NCI-H345 (cell line): ENCODE measurements at places on chromosomes 12 and 14.
A peak's percentile ranks its signal among the peaks of the same experiment; 100 is the strongest.

DNA sequence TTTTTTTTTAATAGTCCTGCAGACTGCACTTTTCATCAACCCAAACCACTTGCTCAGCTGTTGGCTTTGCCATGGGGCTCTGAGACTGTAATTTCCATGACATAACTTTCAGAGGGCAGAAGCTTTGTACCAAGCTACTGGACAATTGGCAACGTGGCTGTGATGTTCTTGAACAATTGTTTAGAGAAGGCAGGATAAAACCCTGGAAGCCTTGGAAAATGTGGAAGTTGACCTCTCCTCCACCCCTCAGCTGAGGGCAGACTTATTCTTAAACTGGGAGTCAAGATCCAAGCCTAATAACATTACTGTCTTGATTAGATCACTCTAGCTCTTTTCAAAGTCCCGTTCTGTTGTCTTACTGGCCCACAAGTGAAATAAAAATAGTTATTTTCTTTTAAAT is 2.2 kb downstream of the OR4E1 start:
- no peak for DNase-seq

DNA sequence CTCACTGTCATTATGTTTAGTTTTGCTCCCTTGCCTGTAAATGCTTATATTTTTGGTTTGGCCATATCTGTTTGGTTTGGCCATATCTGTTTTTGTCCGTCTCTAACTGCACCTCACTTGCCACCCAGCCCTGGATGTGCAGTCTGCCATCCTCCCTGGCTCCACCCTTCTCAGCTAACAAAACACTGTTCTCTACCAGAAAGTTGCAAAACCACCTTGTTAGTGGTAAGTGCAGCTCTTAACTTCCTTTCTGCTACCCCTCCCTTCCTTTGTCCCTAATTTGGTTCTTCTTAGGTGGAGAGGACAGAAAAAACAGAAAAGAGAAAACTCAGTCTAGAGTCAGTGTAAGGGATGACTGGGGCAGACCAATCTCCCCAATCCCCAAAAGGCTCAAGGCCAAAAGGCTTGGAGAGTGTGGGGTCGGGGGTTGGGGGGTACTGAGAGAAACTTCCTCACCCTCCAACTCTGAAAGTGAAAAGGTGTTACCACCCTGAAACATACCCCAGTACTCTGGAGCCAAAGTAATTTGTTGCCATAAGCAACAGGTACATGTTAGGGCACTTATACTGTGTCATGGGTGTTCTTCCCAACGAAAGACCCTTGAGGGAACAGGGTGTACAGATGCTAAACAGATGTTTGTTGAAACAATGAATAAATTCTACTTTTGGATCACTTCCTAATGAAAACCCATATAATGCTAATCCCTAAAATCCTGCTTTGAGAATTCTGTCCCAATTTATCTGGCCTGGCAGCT is 5.0 kb downstream of the BIN2 start:
- no peak for DNase-seq

DNA sequence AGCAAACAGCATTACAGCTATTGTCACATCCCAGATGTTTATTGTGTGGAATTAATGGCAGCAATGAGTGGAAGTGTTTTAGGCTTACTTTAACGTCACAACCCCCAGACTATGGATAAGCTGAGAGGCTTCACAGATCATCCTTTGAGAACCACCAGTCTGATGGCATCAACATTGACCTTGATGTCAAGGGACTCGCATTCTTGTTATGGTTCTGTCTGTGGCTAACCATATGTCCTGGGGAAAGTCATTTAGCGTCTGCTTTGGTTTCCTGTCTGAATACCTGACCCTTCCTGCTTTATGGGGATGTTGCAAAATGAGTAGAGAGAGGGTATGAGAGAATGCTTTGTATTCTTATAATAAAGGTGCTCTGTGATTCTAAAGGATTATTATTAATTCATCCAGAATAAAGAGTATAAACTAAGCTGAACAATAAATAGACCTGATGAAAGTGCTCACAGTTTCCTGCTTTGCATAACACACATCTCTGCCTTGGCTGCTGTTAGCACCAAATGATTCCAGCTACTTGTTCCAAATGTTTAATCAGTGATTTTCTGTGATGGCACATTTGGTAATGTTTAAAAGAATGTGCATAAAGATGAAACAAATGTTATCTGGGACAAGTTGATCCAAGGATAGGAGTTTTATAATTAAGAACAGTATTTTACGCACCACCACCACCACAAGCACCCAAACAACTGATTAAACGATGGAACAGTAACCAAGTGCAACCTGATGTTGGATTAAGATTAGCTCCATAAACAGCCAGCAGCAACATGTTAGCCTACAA is 116.9 kb upstream of the LRIG3 start:
- no peak for DNase-seq

- DNase-seq, result no peak
Observed at GRCh38 chr12:22228022-22228875, 106.3 kb downstream of the ST8SIA1 start.

GRCh38 chr12:32558903-32559302 is 120.2 kb upstream of the DNM1L start:
- DNase-seq, result no peak

DNA sequence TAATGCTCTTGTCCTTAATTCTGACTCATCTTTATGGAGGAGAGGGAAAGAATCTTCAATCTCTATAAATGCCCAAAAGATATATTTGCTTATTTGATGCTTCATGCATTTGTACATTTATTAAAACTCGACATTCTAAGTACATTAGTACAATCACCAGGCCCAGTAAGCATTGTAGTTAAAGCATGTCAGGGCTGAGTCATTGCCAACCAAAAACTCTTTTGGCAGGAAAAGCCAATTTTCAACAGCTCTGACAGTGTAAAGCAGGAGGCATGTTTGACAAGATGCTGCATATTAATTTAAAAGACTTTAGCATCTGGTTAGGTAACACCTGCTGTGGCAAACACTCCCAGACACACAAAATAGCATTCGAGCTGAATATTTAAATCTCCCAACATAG is 290.9 kb downstream of the PPFIA2 start:
- no peak for DNase-seq

DNA sequence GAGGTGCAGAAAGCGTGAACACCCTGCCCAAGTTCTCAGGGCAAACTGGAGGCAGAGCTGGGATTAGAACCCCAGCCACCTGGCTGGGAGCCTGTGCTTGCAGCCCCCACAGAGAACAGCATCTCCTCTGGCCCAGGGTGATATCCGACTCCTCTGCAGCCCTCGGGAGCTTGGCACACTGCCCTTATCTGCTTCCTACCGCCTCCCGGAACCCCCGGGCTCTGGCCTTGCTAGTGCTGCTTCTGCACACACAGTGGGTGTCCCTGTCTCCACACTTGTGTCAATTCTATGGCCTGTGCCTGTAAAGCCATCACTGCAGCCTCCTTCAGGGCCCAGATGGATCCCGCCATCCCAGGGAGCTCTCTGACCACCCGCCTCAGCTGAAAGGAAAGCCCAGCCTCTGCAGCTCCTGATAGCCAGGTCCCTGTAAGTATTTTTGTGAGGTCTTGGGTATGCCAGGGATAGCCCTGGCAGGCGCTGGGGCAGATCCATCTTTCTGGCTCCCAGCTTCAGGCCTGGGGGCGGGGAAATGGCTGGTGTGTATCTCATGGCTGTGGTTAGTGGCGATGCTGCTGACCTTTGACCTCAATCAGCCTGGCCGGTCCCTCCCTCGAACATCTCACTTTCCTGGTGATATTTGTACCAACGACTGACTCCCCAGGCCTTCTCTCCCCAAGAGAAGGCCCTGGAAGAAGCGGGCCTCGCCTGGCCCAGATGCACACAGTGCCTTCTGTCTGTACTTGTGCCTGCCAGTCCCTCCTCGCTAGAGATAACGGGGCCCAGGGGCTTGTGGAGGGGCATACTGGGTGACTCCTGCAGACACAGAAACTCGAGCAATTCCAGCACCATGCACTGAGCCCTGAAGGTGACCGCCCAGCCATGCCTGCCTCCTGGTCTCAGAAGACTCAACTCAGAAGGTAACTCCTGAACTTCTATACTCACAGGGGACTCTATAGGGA is 183.8 kb downstream of the CALM1 start:
- peak; percentile 86 for DNase-seq

- DNase-seq, result no peak
Observed at GRCh38 chr12:120981407-120981941, 3.1 kb downstream of the HNF1A start.

DNA sequence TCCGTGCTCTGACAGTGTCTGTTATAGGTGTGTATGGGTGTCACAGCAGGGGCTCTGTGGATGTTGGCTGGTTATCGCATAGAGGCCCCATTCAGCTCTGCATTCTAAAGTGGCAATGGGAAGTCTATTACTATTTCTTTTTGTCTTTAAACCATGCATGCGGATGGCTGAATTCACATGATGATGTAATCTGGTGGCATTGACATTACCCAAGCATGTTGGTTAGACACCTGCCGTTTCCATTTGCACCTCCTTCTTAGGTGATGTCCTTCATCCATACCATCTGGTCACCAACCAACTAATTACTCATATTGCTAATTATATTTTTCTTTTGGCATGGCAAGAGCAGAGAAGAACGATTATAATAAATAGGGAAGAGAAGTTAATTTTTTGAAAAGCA is 270.8 kb upstream of the RGS6 start:
- peak; percentile 65 for DNase-seq

DNA sequence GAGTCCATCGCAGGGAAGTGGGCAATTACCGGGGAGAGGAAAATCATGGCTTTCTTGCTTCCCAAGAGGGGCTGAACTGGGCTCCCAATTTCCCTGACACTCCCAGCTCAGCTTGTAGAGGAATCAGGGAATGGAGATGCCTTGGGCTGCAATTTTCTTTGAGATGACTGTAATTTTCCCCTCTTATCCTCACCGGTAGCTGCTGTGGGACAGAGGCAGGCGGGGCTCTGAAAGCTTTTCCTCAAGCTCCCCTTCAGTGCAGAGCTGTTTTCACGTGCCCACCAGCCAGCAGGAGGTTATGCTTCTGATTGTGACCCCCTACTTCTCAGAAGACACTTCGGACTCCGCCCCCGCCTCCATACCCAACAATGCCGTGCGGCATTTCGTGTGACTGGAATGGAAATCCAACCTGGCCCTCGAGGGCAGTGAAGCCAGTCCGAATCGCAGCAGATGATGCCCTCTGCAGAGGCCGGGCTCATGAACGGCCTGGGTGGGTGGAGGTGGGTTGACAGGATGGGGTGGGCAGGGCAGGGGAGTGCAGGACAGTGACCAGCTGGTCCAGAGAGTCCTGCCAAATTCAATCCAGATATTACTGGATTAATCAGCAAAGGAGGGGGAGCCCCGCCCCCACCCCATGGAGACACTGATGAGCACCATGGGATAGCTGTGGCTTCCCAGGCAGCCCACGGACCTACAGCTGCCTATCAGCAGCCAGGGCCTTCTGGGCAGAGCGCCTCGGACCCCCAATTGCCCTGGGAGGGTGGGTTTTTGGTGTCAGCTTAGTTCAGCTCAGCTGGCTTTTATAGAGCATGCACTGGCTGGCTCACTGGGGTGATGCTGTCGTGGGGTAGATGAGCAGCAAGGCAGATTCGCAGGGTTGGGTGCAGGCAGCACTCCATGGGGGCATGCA is 37.6 kb downstream of the RTL1 start:
- DNase-seq, result no peak

DNA sequence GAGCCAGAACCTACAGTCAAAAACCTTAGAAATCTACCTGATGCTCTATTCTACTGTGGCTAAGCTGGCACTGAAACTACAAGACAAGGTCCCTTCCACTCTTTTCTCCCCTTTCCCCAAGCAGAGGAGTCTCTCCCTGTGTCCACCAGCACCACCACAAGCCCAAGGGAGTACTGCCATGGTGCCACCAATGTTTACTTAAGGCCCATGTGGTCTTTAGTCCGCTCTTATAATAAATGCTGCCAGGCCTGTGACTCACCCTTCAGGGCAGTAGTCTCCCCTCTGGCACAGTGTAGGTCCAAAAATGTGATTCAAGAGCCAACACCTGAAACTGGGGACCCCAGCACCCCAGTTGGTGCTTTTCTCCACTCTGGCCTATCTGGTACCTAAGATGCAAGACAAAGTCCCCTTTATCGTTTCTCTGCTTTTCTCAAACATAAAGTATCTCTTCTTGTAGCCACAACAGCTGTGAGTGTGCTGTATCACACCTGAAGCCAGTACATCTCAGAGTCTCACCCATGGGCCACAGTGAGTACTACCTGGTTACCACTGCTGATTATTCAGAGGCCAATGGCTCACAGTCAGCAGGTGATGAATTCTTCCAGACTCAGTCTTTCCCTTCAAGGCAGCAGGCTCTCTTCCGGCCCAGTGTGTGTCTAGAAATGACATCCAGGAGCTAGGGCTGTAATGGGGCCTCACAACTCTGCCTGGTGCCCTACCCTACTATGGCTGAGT is 29.3 kb downstream of the SLC38A2 start:
- no peak for DNase-seq

DNA sequence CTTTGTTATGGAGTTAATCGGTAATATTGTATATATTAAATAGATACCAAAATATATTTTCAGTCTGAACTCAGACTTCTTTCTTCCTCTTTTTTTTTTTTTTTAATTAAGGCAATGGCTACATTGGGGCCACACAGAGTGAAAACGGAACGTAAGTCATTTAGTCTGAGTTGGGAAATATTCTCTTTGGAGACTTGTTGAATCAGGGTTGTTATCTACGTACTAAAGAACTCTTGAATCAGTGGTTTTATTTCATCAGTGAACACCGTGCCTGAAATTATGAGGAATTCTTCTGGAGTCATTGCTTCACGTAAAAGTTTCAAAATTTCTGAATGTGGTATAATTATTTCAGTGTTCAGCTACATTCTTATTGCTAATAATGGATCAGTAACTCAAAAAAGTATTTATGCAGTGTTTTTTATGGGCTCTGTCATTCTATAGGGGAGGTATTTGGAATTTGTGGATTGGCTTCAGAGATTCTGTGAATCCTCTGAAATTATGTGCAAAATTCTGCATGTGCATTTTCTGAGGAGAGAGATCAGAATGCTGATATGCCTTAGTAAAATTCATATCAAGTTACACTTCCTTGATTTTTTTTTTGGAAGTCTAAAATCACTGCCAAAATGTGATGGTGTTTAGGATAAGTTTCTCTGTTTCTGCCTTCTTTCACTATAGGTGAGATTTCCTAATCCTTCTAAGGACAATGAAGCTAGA is 39.6 kb downstream of the BRMS1L start:
- no peak for DNase-seq

- DNase-seq, result no peak
Observed at GRCh38 chr14:103872481-103873113, 25.2 kb upstream of the PPP1R13B start.

- DNase-seq, result no peak
Observed at GRCh38 chr12:10737249-10737648, 14.1 kb upstream of the YBX3 start.

DNA sequence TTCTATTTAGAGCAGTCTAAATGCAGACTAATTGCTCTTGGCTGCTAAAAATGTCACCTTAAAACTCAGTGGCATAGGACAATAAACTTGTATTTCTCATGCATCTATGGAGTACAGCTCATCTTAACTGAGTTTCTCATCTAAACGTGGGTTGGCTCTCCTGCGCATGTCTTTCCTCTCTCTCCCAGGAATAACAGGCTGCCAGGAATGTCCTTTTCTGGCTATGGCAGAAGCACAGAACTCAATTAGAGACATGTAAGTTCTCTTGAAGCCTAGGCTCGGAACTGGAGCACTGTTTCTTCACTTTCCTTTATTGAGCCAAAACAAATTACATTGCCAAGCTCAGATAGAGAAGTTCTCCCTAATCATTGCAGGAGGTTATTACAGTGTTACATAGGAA is 722.3 kb upstream of the FLRT2 start:
- no peak for DNase-seq
